ENCODE measurements at places on chromosomes 2 and 18. TPM values are rescaled to one million over a fixed set of nuclear protein-coding genes. Genes with fewer than 3 reads are reported as not detected.

GRCh38 chr2:125313806-125314205 is 1288.7 kb downstream of the CNTNAP5 start:
- H3K4me1 ChIP-seq: no peaks in the 10 kb centered on the region
- DNase-seq: no peak
- H3K4me3 ChIP-seq: no peak overlapping the region
- H3K27ac ChIP-seq: no peak overlapping the region
- H3K27me3 ChIP-seq: no peaks in the 10 kb centered on the region

DNA sequence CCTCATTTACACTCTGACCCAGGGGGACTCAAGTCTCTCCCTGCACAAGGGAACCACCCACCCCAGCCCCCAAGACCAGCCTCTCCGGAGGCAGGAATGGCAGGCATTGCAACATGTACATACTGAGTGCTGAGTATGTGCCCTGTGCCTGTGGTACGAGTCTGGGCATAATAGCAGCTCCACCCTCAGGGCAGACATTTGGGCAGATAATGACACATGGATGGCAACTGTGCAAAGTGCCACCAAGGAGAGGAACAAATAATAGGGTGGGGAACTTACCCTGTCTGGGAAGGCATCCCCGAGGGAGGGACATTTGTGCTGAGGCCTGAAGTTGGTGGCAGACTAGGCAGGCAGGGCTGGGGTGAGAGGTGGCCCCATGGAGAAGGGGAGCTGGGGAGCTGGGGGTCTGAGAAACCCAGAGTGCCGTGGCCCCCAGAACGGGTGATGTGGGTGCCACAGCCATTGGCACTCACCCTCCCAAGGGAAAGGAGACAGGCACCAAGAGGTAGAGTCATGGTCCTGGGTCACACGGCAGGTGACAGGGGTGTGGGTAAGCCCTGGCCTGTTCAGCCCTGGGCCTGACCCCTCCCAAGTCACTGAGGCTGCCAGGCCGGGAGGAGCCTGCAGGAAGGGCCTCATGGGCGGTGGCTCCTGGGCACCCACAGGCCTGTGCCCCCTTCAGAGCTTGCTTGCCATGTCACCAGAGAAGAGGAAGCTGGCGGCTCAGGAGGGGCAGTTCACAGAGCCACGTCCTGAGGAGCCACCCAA is 15.7 kb upstream of the GPR17 start:
- no peaks in the 10 kb centered on the region for H3K27me3 ChIP-seq
- H3K4me1 ChIP-seq: no peaks in the 10 kb centered on the region
- H3K27ac ChIP-seq: no peak overlapping the region
- H3K4me3 ChIP-seq: no peak overlapping the region

- no peaks in the 10 kb centered on the region for H3K36me3 ChIP-seq
- H3K4me3 ChIP-seq: no peak overlapping the region
- H3K4me1 ChIP-seq: no peaks in the 10 kb centered on the region
- no peak for DNase-seq
- peaks cover 22% of the 10 kb centered on the region for H3K27me3 ChIP-seq
These were observed 10.1 kb downstream of the COL4A4 start for GRCh38 chr2:227153758-227154486.

- no peaks in the 10 kb centered on the region for H3K4me1 ChIP-seq
- no peaks in the 10 kb centered on the region for H3K36me3 ChIP-seq
- DNase-seq: no peak
These were observed 199.4 kb downstream of the LRRTM1 start for GRCh38 chr2:80105015-80105640.

GRCh38 chr18:10353791-10354190 is 100.6 kb upstream of the APCDD1 start:
- no peak overlapping the region for H3K4me3 ChIP-seq
- no peak overlapping the region for H3K27ac ChIP-seq
- H3K36me3 ChIP-seq: no peaks in the 10 kb centered on the region
- H3K27me3 ChIP-seq: no peaks in the 10 kb centered on the region
- H3K4me1 ChIP-seq: no peaks in the 10 kb centered on the region

DNA sequence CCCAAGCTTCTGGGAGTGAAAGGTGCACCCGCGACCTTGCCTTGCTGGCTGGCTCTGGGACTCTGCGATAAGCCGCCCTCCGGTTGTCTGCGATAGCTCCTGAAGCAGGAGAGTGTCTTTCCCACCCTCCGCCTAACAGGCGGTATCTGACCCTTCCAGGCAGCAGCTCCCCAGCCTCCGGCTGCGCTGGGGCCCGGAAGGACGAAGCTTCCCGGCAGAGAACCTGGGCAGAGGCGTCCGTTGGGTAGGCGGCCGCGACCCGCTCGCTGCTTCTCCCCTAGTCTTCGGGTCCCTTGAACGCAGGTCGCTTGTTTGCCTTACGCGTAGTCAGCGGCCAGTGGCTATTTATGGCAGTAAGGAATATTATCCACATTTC is 446 bp upstream of the RHBDD1 start:
- peaks cover 49% of the 10 kb centered on the region for H3K36me3 ChIP-seq
- peak overlapping the region; percentile 100 for H3K27ac ChIP-seq
- peaks cover 59% of the 10 kb centered on the region for H3K4me1 ChIP-seq
- H3K4me3 ChIP-seq: peak overlapping the region; percentile 97

DNA sequence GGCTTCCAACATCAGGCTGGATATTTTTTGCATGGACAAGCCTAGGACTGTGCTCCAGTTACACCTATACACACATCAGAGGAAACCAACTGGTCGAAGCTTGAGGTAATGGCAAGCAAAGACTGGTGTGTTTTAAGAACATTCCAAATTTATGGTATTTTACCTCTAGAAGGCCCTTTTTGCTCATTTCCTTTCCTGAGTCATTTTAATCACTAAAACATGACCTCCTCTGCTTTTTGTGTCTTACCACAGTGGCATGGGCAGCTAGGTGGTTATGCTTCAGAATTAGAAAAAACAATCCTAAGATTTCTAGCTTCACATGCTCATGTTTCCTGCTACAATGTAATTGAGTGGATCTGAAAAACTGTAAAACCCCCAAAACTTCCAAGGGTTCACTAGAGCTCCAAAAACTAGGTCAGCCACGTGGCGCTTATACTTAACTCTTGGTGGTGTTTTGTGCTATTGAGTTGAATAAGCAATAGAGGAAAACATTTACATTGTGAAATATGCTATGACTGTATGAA is 30.6 kb upstream of the CHRNA1 start:
- no peak overlapping the region for H3K4me3 ChIP-seq
- no peaks in the 10 kb centered on the region for H3K36me3 ChIP-seq
- DNase-seq: no peak
- H3K27me3 ChIP-seq: no peaks in the 10 kb centered on the region
- no peak overlapping the region for H3K27ac ChIP-seq

- peaks cover 99% of the 10 kb centered on the region for H3K4me1 ChIP-seq
- no peak overlapping the region for H3K4me3 ChIP-seq
- no peak for DNase-seq
- no peaks in the 10 kb centered on the region for H3K27me3 ChIP-seq
- peak overlapping the region; percentile 44 for H3K27ac ChIP-seq
These were observed 30.4 kb downstream of the INPP4A start for GRCh38 chr2:98474979-98475632.

TOGARAM2 gene
- total RNA-seq: 10.3 TPM

SERPINB5 gene
- total RNA-seq: not detected

RAD51AP2 gene
- not detected for total RNA-seq

UGT1A10 gene
- total RNA-seq: not detected

NCKAP5 gene
- not detected for total RNA-seq

Data from activated CD4-positive, alpha-beta memory T cell treated with anti-CD3 and anti-CD28 coated beads, Interleukin-2, amount 10 ng/mL, durations not matched to agents 7 days and 5 days (primary cell).